Liver (tissue), 10 donors: ENCODE measurements at places on chromosomes 12 and 14. TPM values are rescaled to one million over a fixed set of nuclear protein-coding genes. Genes with fewer than 3 reads are reported as not detected.

The CNTN1 gene
- 0.25 TPM for total RNA-seq

The MGP gene
- total RNA-seq, result 0.98 TPM

The NKX2-8 gene
- total RNA-seq, result not detected

The PTGES3 gene
- total RNA-seq, result 87.2 TPM

The TTC6 gene
- 2.0 TPM for total RNA-seq

The FGF6 gene
- total RNA-seq, result not detected

The ZNF891 gene
- total RNA-seq, result 1.3 TPM

The MAPK1IP1L gene
- total RNA-seq, result 11.8 TPM

The JAG2 gene
- total RNA-seq, result 1.0 TPM

The FAM234B gene
- total RNA-seq, result 4.4 TPM

The CDKL1 gene
- 6.8 TPM for total RNA-seq

The ZC3H10 gene
- 2.0 TPM for total RNA-seq

The PAPOLA gene
- total RNA-seq, result 89.7 TPM

The LPAR5 gene
- total RNA-seq, result 2.0 TPM

The KRT1 gene
- 2.7 TPM for total RNA-seq

The BCL11B gene
- total RNA-seq, result 0.23 TPM

The GALNT16 gene
- 1.2 TPM for total RNA-seq

The ADAM21 gene
- not detected for total RNA-seq

The ALDH1L2 gene
- total RNA-seq, result 0.19 TPM

The ZNF385A gene
- 4.0 TPM for total RNA-seq

The SMIM41 gene
- not detected for total RNA-seq

The PGF gene
- 0.61 TPM for total RNA-seq

The ADAMTS20 gene
- total RNA-seq, result not detected

The BAZ2A gene
- total RNA-seq, result 23.0 TPM

The GDF3 gene
- not detected for total RNA-seq

The RERG gene
- 1.0 TPM for total RNA-seq

The C14orf132 gene
- 1.9 TPM for total RNA-seq

The ARMH4 gene
- total RNA-seq, result 3.2 TPM

The LALBA gene
- total RNA-seq, result not detected

The KLHDC1 gene
- 1.9 TPM for total RNA-seq

The NGB gene
- not detected for total RNA-seq

The LMNTD1 gene
- total RNA-seq, result not detected

The TIMM9 gene
- 8.4 TPM for total RNA-seq

The MYO1A gene
- 0.08 TPM for total RNA-seq

The LHX5 gene
- not detected for total RNA-seq

The DPPA3 gene
- not detected for total RNA-seq
